ENCODE measurements at places on chromosomes 3 and 15. TPM values are rescaled to one million over a fixed set of nuclear protein-coding genes. Genes with fewer than 3 reads are reported as not detected.
A peak's percentile ranks its signal among the peaks of the same experiment; 100 is the strongest.

GRCh38 chr3:132912416-132912753 is 125.8 kb upstream of the TMEM108 start:
- no peak for DNase-seq
- H3K4me3 ChIP-seq: no peak overlapping the region
- H3K4me1 ChIP-seq: no peaks in the 10 kb centered on the region
- H3K27me3 ChIP-seq: peaks cover 23% of the 10 kb centered on the region

DNA sequence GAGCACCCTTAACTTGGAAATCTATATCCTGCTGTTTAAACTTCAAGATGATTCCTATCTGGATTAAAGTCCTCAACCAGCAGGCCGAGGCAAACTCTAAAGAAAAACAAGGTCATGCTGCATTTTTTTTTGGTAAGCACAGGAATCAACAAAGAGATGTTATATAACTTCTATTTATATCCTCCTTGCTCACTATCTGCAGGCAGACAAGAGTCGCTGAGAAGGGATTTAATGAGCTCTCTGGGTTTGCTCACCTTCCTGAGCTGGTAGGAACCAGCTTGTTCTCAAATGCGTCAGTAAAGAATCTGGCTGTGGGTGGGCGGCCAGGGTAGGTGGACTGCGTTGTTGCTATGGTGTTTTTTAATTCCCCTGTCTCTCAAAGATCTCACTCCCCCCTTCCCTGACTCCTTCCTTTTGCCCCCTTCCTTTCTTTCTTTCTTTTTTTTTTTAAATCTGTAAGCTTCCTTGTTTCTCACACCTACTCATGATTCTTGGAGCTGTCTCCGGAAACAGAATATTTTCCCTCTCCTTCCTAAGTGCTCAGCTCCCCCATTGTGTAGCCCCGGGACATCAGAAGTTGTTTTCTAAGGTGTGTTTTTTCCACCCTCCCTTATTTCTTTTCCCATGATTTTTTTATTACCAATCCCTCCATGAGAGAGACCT is 228.8 kb upstream of the BHLHE40 start:
- H3K27ac ChIP-seq: peak overlapping the region; percentile 61
- H3K4me1 ChIP-seq: peaks cover 19% of the 10 kb centered on the region
- no peaks in the 10 kb centered on the region for H3K36me3 ChIP-seq
- H3K27me3 ChIP-seq: no peaks in the 10 kb centered on the region
- H3K4me3 ChIP-seq: no peak overlapping the region

DNA sequence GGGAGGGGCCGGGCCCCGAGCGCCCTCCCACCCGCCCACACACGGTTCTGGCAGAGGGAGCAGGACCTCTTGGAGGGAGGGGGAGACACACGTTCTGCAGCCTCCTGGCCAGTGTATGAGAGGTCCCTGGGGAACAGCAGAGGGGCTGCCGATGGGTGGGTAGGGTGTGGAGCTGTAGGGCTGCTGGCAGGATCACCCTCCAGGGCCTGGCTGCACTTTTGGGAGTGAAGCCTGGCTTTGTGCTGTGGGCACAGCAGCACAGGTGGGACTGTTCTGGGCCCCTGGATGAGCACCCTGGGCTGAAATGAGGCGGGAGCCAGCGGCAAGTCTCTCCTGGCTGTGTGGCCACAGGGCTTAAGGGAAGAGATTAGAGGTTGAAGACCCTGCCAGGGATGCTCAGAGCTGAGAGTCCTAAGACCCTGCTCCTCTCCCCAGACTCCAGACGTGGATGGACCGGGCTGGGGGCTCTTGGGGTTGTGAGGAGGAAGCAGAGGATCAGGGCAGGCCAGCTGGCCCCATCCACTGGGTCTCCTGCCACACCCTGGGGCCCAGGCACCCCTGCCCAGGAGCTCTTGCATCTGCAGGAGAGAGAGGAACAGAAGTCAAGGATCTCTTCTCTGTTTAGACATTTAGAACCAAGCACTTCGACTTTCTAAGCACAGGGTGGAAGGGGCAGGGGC is 45.2 kb downstream of the RGMA start:
- no peak overlapping the region for H3K27ac ChIP-seq
- no peak overlapping the region for H3K4me3 ChIP-seq
- H3K27me3 ChIP-seq: no peaks in the 10 kb centered on the region
- DNase-seq: no peak
- no peaks in the 10 kb centered on the region for H3K36me3 ChIP-seq

DNA sequence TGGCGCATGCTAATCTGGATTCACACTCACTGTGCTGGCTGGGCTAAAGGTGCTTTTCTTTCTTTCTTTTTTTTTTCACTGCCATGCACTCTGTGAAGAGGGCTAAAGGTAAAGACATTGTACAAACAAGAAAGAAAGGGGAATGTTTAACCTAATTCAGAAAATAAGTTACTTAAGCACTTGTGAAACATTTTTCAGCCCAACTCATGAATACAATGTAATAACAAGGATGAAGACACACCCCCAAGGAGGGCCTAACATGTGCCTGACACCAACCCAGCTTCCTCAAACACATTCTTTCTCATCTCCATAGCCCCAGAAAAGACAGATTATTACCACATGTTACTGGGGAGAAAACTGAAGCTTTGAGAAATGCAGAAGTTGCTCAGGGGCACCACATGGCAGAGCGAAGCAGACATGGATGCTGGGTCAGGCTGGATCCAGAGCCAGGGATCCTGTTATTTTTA is 5.7 kb downstream of the STIMATE start:
- H3K36me3 ChIP-seq: no peaks in the 10 kb centered on the region
- DNase-seq: no peak
- no peaks in the 10 kb centered on the region for H3K27me3 ChIP-seq
- no peak overlapping the region for H3K27ac ChIP-seq
- H3K4me1 ChIP-seq: no peaks in the 10 kb centered on the region
- H3K4me3 ChIP-seq: no peak overlapping the region

DNA sequence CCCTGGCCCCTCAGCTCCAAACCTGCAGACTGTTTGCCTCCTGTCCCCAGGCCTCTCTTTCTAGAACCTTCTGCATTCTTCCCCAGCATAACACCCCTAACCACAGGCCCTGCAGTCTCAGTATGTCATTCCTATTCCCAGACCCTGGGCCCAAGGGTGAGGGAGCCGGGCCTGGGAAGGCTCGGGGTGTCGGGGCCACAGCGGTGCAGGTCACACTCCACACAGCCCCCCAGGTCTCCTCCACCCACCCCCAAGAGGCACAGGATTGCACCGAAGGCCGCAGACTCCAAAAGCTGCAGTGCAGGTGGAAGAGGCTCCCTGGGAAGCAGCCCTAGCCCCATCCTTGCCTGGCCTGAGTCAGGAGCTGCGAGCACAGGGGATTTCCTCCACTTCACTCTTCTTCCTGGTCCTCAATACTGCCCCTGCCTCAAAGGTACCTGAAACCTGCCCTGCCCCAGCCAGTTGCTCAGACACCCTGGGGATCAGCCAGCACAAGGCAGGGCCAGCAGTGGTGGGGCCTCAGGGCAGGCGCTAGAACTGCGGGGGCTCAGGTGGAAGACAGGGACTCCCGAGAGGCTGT is 31.1 kb downstream of the TNK2 start:
- H3K36me3 ChIP-seq: 0 out of 2 replicates have a peak, but pooled peaks cover 7% of the 10 kb centered on the region
- peak overlapping the region; percentile 57 for H3K4me3 ChIP-seq
- peak overlapping the region; percentile 56 for H3K27ac ChIP-seq
- peak; percentile 44 for DNase-seq

- H3K4me1 ChIP-seq: no peaks in the 10 kb centered on the region
These were observed 350.1 kb upstream of the ADAMTS9 start for GRCh38 chr3:65037861-65038260.

DNA sequence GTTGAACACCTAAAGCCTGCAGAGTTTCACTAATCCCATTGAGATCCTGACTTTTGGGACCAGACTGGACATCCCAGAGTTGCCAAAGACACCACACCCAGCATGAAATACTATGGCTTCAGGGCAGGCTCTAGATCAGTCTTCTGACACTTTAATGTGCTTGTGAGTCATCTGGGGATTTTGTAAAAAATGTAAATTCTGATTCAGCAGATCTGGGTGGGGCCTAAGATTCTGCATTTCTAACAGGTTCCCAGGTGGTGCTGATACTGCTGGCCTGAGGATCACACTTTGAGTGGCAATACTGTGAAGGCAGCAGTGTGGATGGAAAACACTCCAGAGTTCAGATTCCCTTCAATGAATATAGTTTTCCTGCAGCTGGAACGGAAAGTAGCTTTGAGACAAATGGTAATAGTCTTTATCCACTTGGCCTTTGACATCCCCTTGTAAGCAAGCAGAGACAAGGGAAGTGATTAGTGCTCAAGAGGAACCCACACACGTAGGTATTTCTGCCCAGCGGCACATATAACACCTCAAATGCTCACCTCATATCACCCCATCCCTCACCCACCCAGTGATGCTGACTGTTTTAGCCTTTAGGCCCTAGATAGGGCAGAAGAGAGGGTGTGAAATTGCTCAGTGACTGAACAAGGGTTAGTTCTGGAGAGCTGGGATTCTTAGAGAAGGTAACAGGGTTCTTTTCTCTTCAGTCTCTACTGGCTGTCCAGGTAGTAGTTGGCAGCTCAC is 51.5 kb upstream of the GSK3B start:
- no peaks in the 10 kb centered on the region for H3K27me3 ChIP-seq
- peak; percentile 56 for DNase-seq
- no peak overlapping the region for H3K4me3 ChIP-seq
- peak overlapping the region; percentile 78 for H3K27ac ChIP-seq

- no peaks in the 10 kb centered on the region for H3K36me3 ChIP-seq
- no peaks in the 10 kb centered on the region for H3K27me3 ChIP-seq
- no peaks in the 10 kb centered on the region for H3K4me1 ChIP-seq
- no peak overlapping the region for H3K4me3 ChIP-seq
- DNase-seq: no peak
- no peak overlapping the region for H3K27ac ChIP-seq
These were observed 46.6 kb downstream of the LARS2 start for GRCh38 chr3:45434996-45435395.

DNA sequence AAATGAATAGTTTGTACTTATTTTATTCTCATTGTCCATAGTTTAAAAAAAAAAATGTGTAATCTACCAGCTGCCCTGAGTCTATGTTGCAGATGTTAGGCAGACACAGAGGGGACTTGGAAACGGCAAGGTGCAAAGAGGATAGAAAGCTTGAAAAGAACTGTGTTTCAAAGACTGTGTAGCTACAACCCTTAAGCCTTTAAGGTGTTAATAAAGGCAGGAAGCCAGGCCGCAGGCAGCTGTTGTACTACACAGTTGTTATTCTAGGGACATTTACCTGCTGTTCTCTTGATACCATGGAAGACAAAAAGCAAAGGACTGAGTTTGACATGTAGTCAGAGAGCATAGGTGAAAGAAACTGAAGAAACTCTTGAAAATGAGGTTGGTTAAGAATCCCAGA is 440.0 kb downstream of the TUSC7 start:
- no peaks in the 10 kb centered on the region for H3K4me1 ChIP-seq
- H3K27ac ChIP-seq: no peak overlapping the region
- DNase-seq: no peak
- H3K27me3 ChIP-seq: no peaks in the 10 kb centered on the region
- no peaks in the 10 kb centered on the region for H3K36me3 ChIP-seq

DNA sequence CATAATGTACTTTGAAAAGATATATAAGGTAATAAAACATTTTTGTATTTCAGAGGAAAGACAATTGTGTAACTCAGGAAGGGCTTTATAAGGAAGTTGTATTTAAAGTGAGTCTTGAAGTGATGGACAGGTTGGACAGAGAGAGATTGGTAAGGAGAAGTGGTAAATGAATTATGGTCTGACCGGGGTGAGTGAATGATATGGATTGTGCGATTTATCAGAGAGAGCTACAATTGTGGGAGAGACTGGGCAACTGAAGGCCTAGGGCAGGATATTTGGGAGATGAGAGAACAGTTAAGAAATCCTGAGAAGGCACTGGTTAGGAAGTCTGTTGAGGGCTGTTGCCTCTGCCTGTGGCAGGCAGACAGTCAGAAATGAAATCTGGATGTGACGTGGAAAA is 14.8 kb downstream of the IL1RAP start:
- H3K27ac ChIP-seq: no peak overlapping the region
- no peaks in the 10 kb centered on the region for H3K27me3 ChIP-seq
- DNase-seq: no peak
- no peaks in the 10 kb centered on the region for H3K36me3 ChIP-seq
- no peak overlapping the region for H3K4me3 ChIP-seq
- no peaks in the 10 kb centered on the region for H3K4me1 ChIP-seq

GRCh38 chr15:59160880-59161593 is 45.6 kb upstream of the LDHAL6B start:
- H3K27me3 ChIP-seq: no peaks in the 10 kb centered on the region
- no peak overlapping the region for H3K4me3 ChIP-seq
- H3K36me3 ChIP-seq: peaks cover 7% of the 10 kb centered on the region
- H3K4me1 ChIP-seq: no peaks in the 10 kb centered on the region

- H3K27me3 ChIP-seq: no peaks in the 10 kb centered on the region
- no peaks in the 10 kb centered on the region for H3K4me1 ChIP-seq
- H3K36me3 ChIP-seq: no peaks in the 10 kb centered on the region
- H3K27ac ChIP-seq: no peak overlapping the region
These were observed 66.0 kb downstream of the TRIM69 start for GRCh38 chr15:44802336-44802735.

DNA sequence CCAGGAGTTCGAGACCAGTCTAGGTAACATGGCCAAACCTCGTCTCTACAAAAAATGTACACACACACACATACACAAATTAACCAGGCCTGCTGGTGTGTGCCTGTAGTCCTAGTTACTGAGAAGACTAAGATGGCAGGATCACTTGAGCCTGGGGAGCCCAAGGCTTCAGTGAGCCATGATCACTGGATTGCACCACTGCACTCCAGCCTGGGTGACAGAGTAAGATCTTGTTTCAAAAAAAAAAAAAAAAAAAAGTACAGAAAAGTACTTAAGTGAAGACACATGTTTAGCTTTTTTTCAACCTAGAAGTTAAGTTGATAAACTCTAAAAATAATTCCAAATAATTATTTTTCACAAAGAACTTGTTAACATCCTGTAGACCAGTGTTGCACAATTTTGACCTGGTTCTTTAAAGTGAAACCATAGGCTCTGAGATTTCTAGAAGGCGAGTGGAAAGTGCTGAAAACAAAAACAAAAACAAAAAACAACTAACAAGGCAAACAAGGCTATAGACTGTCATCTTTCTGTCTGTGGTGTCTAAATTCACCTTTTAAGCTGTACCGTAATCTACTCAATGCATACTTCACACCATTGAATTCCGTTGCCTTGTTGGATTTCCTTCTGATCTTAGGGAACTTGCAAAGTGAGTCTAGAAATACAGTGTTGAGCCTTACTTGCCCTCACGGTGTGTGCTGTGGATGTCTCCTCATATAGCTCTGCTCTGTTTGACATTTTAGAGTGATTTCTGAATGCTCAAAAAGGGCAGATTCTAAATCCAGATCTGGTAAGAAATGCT is 63.5 kb downstream of the CHST2 start:
- H3K27me3 ChIP-seq: no peaks in the 10 kb centered on the region
- H3K27ac ChIP-seq: no peak overlapping the region
- no peak for DNase-seq
- H3K4me1 ChIP-seq: no peaks in the 10 kb centered on the region
- H3K4me3 ChIP-seq: no peak overlapping the region

The ROPN1B gene
- total RNA-seq: 0.50 TPM

The CDC25A gene
- 10.5 TPM for total RNA-seq

The AGBL1 gene
- not detected for total RNA-seq

The LRRIQ4 gene
- 1.3 TPM for total RNA-seq

The CSTA gene
- total RNA-seq: 16.8 TPM

The PLSCR2 gene
- not detected for total RNA-seq

The KIF15 gene
- total RNA-seq: 25.8 TPM
